Right cardiac atrium (tissue), 5 donors: ENCODE measurements at places on chromosomes 7 and 10. TPM values are rescaled to one million over a fixed set of nuclear protein-coding genes. Genes with fewer than 3 reads are reported as not detected.
A peak's percentile ranks its signal among the peaks of the same experiment; 100 is the strongest.

DNA sequence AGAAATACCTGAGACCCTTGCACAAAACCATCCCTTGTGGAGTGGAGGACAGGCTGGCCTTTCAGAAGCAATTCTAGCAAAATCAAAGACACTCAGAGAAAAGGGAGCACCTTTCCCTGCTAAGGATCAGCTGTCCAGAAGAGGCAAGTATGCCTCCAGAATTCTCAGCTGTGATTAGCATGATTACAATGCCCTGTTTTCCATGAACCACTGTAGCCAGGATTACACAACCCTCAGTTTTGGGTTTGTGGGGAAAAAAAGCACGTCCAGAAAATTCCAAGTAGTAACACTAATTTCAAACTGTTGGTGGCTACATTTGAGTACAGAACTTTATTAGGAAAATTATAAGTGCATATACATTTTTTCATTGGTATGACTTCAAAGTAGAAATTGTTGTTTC lies 15.0 kb downstream of the CXCL12 start:
- DNase-seq: no peak

GRCh38 chr7:40842641-40843040 lies 707.8 kb downstream of the SUGCT start:
- DNase-seq: no peak

HTRA1 gene
- 46.1 TPM for polyA plus RNA-seq

DNA sequence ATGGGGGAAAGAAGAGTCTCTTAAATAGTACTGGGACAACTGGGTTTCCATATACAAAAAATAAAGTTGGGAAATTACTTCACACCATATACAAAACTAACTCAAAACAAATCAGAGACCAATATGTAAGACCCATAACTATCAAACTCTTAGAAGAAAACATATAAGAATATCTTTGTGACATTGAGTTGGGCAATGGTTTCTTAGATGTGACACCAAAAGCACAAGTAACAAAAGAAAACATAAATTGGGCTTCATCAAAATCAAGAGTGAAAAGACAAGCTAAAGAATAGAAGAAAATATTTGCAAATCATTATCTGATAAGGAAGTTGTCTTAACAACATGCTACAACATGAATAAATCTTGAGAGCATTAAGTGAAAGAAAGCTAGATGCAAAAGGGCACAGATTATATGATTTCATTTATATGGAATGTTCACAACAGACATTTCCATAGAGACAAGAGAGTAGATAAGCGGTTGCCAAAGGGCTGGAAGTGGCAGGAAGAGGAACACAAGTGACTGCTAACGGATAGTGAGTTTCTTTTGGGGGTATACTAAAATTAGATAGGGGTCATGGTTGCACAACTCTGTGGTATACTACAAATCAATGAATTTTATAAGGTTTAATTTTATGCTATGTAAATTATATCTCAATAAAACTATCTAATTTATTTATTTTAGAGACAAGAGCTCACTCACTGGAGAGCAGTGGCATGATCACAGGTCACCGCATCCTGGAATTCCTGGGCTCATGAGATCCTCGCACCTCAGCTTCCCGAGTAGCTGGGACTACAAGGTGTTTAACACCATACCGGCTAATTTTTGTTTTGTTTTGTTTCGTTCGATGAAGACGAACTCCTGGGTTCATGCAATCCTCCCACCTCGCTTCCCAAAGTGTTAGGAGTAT lies 35.4 kb downstream of the JMJD1C start:
- no peak for DNase-seq

DNA sequence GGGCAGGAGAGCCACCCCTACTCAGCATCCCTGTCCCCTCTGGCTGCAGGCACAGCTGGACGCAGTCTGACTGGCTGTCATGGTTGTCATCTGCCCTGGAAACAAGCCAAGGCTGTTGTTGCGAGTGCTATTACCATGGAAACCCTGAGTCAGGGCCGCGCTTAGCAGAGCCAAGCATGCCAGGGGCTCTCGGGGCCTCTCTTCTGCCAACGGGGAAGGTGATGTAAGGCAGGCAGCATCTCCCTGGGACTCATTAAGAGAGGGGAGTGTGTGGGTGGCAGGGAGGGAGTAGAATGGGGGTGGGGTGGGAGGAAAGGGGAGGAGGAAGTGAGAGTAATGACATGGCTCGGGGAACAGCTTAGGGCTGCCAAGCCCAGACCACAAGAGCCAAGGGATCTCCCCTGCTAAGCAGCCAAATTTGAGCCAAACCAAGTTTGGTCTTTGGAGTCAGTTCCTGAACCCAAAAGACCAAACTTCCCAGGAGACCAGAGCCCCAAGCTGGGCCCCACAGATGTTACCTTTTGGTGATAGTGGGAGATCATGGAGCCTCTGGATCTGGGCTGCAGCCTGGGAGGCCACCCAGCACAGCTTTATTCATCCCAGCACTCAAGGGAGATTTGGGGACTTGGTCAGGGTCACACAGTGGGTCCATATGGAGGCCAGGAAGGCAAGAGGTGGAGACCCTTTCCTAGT lies 67.6 kb downstream of the TMEM130 start:
- DNase-seq: peak; percentile 54

DNA sequence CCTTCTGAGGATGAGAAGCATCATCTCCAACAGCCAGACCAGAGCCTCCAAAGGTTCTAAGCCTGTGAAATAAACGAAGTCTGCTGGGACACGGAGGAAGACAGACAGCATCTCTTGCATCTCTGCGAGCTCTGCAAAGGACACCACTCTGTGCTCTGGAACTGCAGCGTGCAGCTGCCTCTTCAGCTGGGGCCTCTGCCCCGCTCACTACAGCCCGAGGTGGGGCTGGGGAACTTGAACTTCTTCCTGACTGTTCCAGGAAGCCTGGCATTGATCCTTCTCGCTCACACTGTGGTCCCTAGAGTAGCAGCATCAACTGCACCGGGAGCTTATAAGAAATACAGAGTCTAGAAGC lies 163.3 kb downstream of the USP6NL start:
- no peak for DNase-seq

ZNF804B gene
- polyA plus RNA-seq: 0.02 TPM

GRCh38 chr7:136064081-136064480 lies 86.9 kb upstream of the MTPN start:
- DNase-seq: no peak

DNA sequence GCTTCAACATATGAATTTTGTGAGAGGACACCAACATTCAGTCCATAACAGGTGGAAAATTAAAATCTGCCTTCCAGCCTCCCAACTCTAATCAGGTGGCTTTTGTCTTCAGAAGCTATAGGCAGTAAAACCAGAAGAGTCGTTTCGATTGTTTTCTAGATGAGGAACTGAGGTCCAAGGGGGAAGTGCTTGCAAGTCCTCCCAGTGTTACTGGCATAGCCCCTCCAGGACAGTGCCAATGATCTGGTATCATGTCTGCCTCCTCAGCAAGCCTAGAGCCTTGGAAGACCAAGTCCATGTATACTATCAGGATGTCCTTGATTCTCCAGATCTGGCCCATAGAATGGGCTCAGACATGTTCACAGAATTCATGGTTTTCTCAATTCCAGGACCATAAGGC lies 16.9 kb downstream of the CYP26A1 start:
- DNase-seq: no peak

GRCh38 chr10:11516431-11516746 lies 95.1 kb downstream of the USP6NL start:
- DNase-seq: no peak

DNA sequence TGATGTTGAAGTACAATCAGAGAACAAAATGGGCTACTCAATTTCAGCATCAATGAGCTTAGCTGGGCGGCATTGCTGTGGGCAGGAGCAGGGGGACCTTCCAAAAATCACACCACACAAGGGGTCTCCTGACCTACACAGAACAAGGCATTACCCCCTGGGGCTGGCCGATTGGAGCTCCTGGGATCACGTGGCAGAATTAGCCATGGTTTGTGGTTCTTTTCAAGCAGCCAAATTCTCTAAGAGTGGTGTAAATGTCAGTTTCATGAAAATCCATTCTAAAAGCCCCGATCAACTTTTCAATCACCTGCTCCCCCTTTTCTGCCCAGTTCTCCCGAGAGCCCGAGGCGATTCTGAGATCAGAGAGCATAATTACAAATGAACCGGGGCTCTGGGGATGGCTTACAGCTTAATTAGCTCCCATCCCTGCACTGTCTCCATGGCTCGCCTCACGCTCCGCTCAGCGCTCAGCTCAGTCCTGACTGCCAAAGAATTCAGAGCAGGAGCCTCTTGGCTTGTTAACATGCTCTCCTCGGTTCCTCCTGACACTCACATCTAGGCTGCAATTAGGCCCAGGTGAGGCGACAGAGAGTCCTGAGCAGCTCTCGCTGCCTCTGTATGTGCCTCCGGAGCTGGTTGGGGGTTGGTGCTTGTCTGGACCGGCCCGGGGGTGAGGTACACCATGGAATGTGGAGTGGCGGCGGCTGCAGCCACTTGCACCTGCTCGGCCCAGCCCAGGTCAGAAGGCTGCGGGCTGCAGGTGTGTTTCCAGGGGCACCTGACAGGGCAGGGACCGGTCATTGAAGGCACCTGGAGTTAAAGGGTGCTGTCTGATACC lies 111.8 kb downstream of the WDR11 start:
- no peak for DNase-seq

DNA sequence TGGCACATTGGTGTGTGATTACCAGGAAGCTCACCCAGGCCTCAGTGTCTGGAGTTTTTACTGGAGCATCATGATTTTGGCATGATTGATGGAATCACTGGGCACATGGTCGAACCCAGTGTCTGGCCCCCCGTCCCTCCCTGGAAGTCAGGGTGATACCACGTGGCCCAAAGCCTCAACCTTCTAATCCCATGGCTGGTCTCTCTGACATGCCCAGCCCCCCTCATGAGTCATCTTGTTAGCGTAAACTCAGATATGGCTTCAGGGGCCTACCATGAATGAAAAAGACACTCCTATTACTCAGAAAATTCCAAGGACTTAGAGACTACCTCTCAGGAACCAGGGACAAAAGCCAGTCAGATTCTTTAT lies 109.3 kb downstream of the GRK5 start:
- DNase-seq: no peak

ZNF503 gene
- 8.7 TPM for polyA plus RNA-seq

UCMA gene
- polyA plus RNA-seq: not detected

PCGF6 gene
- 5.5 TPM for polyA plus RNA-seq

DNA sequence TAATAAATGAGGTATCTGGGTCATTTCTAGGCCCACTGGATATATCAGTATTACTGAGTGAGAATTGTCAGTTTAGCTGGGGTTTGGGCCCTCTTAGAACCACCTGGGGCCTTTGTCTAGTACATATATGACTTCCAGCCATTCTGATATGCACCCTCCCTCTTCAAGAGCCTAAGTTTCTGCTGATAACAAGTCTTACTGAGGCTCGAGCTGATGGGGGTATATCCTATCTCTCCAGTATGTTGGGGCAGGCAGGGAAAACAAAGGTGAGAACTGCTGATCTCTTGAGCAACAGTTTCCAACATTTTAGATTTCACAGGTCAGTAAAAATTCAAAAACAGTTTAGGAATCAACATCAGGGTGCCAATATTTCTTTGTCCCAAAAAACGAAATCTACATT lies 10.8 kb upstream of the ZNRF2 start:
- DNase-seq: no peak

- DNase-seq: no peak
Measured at GRCh38 chr7:156318926-156319325, 321.6 kb upstream of the RNF32 start.

- DNase-seq: no peak
Measured at GRCh38 chr10:49766484-49766883, 4.4 kb upstream of the OGDHL start.

GRCh38 chr7:107742678-107743566 lies 1.0 kb upstream of the CBLL1 start:
- DNase-seq: peak; percentile 81

- DNase-seq: no peak
Measured at GRCh38 chr10:125711110-125711750, 8.3 kb upstream of the EDRF1 start.

DNA sequence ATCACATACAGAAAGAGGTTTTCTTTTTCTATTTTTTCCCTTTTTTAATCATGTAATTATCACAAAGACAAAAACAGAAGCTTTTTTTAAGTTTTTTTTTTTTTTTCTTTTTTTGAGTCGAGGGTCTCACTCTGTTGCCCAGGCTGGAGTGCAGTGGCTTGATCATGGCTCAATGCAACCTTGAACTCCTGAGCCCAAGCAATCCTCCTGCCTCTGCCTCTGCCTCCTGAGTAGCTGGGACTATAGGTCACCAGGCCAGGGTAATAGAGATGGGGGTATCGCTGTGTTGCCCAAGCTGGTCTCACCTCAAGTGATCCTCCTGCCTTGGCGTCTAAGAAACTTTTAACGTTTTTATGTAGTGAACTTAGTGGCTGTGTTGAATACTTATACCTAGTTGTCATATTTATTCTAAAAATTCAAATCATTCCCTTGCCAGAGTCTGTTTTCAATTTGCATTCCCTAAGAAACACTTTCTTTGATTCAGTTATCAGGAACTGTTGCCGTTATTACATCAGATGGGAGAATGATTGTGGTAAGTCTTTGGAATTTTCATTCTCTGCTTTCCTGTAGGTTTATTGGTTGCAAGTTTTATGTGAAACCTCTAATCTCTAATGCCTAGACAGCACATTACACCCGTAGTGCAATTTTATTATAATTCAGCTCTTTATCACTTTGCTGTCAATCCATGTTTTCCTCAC lies 1.3 kb downstream of the LSM8 start:
- DNase-seq: no peak

- DNase-seq: no peak
Measured at GRCh38 chr7:32069116-32069650, 1.0 kb downstream of the PDE1C start.

KCNMA1 gene
- polyA plus RNA-seq: 1.5 TPM

DNA sequence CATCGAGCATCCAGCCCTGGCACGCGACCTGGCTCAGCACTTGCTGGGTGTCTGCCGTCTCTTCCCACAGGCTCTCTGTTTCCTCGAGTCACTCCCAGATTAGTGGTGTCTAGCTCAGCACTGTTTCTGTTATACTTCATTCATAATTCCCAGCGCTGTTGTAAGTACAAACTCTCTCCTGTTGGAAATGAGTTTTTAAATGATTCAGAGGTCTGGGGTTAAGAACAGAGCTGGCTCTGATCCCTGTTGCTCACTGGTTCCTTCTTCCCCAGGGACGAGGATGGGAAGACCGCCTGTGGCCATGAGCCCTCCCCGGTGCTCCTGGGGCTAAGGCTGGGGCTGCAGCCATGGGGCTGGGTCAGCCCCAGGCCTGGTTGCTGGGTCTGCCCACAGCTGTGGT lies 17.3 kb upstream of the C10orf95 start:
- DNase-seq: peak; percentile 53

- DNase-seq: peak; percentile 17
Measured at GRCh38 chr7:37540917-37541316, 92.3 kb upstream of the ELMO1 start.

GRCh38 chr10:10128387-10128786 lies 889.3 kb upstream of the CELF2 start:
- DNase-seq: no peak

UROS gene
- polyA plus RNA-seq: 86.1 TPM

- no peak for DNase-seq
Measured at GRCh38 chr7:50554431-50555322, 10.5 kb downstream of the DDC start.
